ENCODE measurements at places on chromosomes 2 and 18.

- no peak for DNase-seq
Observed at GRCh38 chr2:5921081-5921642, 229.0 kb downstream of the SOX11 start.

DNA sequence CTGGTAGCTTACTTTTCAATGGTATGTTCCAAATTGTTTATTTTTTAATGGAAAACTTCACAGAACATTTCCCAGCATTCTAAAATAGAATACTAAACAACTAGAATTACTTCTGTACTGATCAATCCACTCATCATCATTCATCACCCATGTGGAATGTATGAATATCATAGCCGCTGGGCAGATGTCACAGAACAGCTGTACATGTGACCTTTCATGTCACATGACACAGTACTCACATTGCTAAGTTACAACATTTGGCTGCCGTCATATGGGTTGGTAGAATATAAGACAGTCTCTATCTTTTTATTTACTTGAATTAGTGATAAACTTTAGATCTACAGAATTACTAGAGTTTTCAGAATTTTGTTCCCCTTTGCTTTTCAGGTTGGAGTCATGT is 387.6 kb downstream of the ZEB2 start:
- DNase-seq: no peak

DNA sequence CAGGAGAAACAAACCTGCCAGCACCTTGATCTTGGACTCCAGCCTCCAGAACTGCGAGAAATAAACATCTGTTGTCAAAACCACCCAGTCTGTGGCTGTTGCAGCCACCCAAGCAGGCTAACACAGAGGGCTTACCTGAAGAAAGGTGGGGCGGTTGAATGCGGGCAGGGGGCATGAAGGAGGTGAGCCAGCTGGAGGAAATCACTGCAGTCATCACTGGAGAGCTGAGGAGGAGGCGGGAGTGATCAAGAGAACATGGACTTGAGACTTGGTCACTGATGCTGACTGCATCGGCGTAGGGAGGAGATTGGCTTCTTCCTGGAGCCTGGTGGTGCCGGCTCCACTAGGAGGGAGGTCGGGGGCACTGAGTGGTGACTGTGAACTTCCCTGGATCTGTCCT is 14.6 kb upstream of the ARMC9 start:
- no peak for DNase-seq

- no peak for DNase-seq
Observed at GRCh38 chr2:168722592-168722991, 79.8 kb upstream of the NOSTRIN start.

Data from NCI-H2081 treated with DMSO at 0.1 percent for 48 hours (cell line).